SHP77 treated with DMSO at 0.1 percent for 48 hours (cell line): ENCODE measurements at places on chromosomes 6 and 20.

DNA sequence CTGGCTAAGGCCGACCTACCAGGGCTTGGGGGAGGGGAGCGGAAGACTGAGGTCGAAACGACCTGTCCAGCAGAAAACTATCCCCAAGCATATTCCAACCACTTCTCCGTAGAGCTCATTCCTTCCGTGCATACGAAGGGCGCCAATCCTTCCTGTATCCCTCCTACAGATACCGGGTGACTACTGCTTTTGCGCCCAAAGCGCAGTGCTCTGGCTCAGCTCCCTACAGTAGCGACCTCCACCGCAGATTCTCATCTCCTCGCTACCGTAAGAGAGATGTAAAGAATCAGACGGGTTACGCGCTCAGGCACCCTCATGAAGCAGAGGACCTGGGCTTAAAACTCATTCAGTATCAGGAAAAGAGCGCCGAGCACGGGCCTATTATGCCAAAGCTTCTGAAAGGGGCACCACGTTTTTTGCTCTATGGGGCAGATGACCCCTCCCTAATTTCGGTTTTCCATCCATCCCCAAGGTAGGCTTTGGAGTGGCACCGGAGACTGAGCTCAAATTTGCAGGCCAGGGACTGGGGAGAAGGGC lies 563 bp upstream of the NNAT start:
- DNase-seq, result no peak

DNA sequence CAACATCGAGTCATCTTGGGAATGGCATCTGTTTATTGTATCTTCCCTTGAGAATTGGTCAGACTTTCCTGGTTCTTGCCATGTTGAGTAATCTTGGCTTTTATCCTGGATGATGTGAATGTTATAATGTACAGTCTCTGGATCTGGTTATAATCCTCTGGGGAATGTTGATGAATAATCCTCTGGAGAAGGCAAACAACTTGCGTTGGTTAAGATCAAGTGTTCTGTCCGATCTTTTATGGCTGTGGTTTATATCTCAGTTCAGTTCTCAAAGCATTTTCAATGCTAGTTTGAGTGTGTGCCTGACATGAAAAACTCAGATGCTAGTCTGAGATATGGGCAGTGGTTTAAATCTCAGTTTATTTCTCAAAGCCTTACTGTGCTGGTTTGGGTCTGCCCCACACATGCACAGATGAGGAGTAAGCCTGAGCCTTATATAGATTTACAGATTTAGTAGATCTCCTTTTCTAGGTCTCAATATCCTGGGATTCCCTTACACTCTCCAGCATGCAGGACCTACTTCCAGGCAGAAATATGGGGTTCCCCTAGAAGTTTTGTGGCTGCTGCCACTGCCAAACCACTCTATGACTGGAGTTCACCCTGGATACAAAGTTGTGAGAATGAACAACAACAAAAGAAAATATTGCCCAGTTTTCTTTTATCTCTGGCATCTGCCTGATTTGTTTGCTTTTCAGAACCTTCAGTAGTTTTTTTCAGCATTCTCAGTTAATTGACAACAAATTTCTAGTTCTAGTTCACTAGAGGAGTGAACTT lies 191.8 kb upstream of the MAN1A1 start:
- no peak for DNase-seq

DNA sequence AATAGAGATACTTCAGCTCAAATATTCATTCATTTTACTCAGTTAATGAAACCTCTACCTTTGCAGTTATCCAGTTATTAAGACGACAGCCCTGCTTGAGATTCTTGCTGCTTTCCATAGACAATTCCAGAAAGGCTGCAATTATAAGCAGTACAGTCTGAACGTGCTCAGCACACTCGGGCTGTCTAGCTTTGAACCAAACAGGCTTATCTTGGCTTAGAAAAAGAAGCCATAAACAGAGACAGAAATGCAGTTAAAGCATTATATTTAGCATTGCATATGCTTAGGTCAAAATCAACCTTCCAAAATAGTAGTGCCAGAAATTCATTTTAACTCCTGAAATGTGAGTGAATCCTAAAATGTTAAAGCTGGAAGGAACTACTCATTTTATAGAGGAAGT lies 204.1 kb upstream of the KCNQ5 start:
- DNase-seq, result no peak

GRCh38 chr20:59748619-59749191 lies 144.4 kb downstream of the PHACTR3 start:
- no peak for DNase-seq

- DNase-seq, result no peak
These were observed 405.8 kb upstream of the SASH1 start for GRCh38 chr6:147936703-147937470.

DNA sequence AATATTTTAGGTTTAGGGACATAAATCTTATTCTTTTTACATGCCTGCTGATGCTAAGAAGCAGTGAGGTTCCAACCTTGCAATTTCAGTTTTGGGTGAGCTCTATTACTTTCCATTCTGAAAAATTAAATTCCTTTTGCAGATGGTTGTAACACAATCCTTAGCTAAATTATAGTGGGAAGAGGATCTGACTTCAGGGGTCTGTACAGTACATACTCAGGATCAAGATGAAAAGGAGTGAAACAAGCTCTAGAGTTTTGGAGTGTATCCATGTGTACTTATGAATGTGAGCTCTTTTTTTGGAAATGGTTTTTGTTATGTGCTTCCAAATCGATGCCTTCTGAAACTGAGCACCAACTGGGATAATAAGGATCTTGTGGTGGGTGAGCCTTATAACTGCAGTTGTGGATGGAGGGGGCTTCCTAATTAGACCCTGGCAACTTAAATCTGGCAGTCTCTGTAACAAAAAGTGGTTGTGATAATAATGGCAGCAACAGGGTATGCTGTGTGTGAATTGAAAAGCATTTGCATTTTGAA lies 218.8 kb upstream of the MAP3K7 start:
- no peak for DNase-seq

- no peak for DNase-seq
These were observed 85.4 kb downstream of the RREB1 start for GRCh38 chr6:7193122-7193521.

DNA sequence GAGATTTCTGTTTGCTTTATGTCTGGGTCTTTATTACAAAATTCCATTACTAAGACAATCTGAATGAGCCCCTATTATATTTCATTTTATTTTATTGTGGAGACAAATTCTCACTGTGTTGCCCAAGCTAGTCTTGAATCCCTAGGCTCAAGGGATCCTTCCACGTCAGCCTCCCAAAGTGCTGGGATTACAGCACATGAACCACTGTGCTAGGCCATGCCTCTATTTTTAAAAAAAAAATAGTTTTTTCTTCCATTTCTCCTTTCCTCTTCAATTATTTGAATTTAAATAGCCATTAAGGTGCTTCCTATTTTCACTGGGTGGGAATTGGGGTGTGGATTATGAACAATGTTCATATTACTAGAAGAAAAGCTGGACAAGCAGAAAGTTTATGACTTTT lies 1587.4 kb downstream of the GRIK2 start:
- no peak for DNase-seq

DNA sequence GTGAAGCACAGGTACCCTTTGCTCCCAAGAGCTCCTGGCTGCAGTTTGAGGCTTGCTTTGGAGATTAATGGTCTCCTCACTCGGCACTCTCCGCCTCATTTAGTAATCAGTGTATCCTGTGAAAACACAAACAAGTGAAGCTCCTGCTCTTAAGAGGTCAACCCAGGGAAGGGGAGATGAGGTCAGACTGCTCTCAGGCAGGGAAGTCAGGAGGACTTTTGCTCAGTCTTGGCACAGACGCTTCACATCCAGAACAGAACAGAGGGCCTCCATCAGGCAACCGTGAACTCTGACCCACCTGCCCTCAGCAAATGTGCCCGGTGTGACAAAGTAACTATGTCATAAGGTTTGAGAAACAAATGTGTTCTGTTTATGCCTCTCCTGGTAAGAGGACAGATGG lies 428.8 kb upstream of the JARID2 start:
- no peak for DNase-seq

- DNase-seq, result no peak
These were observed 6.4 kb downstream of the RSPH3 start for GRCh38 chr6:158993639-158994038.

- DNase-seq, result no peak
These were observed 184.1 kb downstream of the MTFR2 start for GRCh38 chr6:136066005-136066404.

DNA sequence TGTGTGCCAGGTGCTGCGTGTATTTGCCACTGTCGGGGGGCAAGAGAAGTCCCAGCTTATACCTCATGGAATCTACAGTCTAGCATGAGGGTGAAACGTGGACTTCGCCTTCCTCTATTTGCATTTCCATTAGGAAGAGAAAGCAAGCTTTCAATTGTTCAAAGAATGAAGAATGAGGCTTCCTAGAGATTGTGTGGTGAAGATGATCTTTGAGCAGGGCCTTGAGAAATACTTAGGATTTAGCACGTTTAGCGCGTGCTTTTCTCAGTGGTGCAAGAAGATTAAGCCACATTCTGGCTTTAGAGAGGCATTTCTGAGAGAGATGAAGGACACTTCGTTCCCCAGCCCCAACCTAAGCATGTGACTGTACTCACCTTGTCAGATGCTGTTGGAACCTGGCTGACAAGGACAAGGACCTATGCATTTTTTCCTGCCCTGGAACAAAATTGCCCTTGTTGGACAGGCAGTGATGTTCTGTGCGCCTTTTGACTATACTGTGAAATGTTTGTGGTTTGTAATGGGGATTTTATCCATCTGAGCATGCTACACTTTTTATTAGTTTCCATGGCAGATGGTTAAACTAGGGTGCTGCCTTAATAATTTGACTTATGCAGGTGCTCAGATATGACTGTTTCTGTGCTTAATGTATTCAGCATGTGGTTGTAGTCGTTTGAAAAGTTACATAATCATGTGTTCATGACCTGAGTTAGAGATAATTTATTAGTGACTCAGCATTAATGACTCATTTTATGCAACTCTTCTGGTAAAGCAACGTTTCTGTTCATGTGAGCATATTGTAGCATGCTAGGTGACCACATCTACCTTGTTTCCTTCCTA lies 10.7 kb downstream of the TULP4 start:
- DNase-seq, result no peak

- DNase-seq, result no peak
These were observed 64.0 kb downstream of the RSPO3 start for GRCh38 chr6:127182501-127182900.

DNA sequence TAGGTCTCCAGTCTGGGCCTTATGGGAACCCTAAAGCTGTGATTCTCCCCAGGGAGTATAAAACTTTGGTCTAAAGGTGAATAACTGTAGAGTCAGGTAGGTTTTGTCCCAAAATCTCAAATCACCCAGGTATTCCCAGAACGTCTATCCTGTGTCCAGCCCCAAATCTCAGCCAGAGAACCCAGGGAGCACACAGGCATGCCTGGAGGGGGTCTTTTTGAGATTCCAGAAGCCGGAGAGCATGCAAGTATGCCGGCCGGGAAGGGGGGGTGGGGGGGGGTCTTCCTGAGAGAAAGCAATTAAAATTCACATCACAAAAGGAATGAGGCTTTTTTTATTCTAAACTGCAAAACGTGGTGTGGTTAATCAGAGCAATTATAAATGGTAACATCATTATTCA lies 210.0 kb downstream of the PTPRT start:
- DNase-seq, result no peak

- DNase-seq, result peak; percentile 91
These were observed 119.1 kb upstream of the CD93 start for GRCh38 chr20:23205211-23205610.

- no peak for DNase-seq
These were observed 48.0 kb downstream of the ARMC2 start for GRCh38 chr6:108896111-108896661.

GRCh38 chr6:130647246-130647645 lies 180.0 kb upstream of the SMLR1 start:
- DNase-seq, result no peak

- DNase-seq, result no peak
These were observed 31.6 kb downstream of the PKIB start for GRCh38 chr6:122641819-122642218.

GRCh38 chr20:46333161-46333991 lies 25.1 kb upstream of the CDH22 start:
- no peak for DNase-seq

DNA sequence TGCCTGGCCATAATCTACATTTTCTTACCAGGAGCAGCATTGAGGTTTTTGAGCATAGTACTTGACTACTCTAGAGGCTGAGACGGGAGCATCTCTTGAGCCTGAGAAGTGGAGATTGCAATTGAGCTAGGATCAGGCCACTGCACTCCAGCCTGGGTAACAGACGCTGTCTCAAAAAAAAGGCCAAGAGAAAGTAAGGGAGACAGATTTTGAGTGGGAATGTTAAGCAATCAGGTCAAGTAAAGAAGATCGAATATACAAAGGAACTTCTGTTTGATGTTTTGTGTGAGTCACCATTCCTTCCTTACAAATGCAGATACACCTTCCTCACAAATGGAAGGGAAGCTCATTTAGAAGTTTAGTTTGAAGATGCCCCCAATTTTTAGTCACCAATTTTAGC lies 4.4 kb downstream of the PNRC1 start:
- DNase-seq, result no peak

GRCh38 chr6:149478631-149479314 lies 6.0 kb downstream of the ZC3H12D start:
- DNase-seq, result no peak

- no peak for DNase-seq
These were observed 2.7 kb downstream of the OLIG3 start for GRCh38 chr6:137491478-137491877.

GRCh38 chr6:11122380-11122779 lies 10.9 kb upstream of the ERVFRD-1 start:
- no peak for DNase-seq

GRCh38 chr20:22374066-22374465 lies 210.3 kb downstream of the FOXA2 start:
- DNase-seq, result peak; percentile 92

DNA sequence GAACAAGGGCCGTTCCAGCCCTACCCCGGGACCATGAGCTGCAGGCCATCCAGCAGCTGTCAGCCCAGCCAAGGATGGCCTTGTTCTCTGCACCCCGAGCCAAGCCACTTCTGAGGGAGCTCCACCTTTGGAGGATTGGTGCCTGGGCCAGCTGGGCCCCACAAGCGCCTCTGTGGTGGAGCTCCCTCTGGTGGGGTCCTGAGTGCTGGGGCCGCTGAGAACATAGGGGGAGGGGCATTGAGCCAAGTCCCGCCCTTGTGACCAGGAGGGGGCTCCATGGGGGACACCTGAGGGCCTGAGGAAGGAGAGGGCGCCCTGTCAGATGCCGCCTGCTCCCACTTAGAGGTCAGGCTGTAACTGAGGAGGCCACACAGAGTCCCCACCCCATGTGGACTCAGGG lies 43.2 kb downstream of the YTHDF1 start:
- peak; percentile 28 for DNase-seq

- DNase-seq, result peak; percentile 81
These were observed 296.4 kb downstream of the PAX1 start for GRCh38 chr20:22001886-22002285.

- peak; percentile 15 for DNase-seq
These were observed 2.1 kb downstream of the NQO2 start for GRCh38 chr6:3001773-3002293.
